Vein endothelial cell (primary cell): ENCODE measurements at places on chromosomes 5 and 9. TPM values are rescaled to one million over a fixed set of nuclear protein-coding genes. Genes with fewer than 3 reads are reported as not detected.

The TUSC1 gene
- total RNA-seq: 12.1 and 12.5 TPM in 2 replicates

The ZDHHC11 gene
- 0.33 and 0.67 TPM in 2 replicates for total RNA-seq

The PRR16 gene
- total RNA-seq: 0.48 TPM in 1 of 2 replicates, not detected in the other

The CD274 gene
- 26.7 and 30.4 TPM in 2 replicates for total RNA-seq

The TNFSF8 gene
- total RNA-seq: not detected in 2 replicates

The SHISAL2B gene
- not detected in 2 replicates for total RNA-seq

The ZBTB26 gene
- total RNA-seq: 4.7 and 5.6 TPM in 2 replicates

The BNC2 gene
- 29.0 and 34.3 TPM in 2 replicates for total RNA-seq

The NIPAL4 gene
- not detected in 2 replicates for total RNA-seq

The TAF1L gene
- under 0.01 TPM in 1 of 2 replicates, not detected in the other for total RNA-seq

The PDGFRB gene
- 1.3 and 5.9 TPM in 2 replicates for total RNA-seq

The QRFP gene
- not detected in 2 replicates for total RNA-seq

The IL13 gene
- not detected in 2 replicates for total RNA-seq

The SLC34A1 gene
- total RNA-seq: not detected in 2 replicates

The ABCA1 gene
- 9.3 and 13.1 TPM in 2 replicates for total RNA-seq

The CDH12 gene
- total RNA-seq: not detected in 2 replicates

The GABRA6 gene
- not detected in 2 replicates for total RNA-seq

The MOB3B gene
- 0.48 and 0.65 TPM in 2 replicates for total RNA-seq

The GHR gene
- 2.3 and 2.4 TPM in 2 replicates for total RNA-seq

The GPR21 gene
- total RNA-seq: 1.3 TPM in 2 replicates

The TRUB2 gene
- 16.7 and 24.2 TPM in 2 replicates for total RNA-seq

The PNPLA7 gene
- 0.65 and 1.1 TPM in 2 replicates for total RNA-seq
